ENCODE measurements at places on chromosomes 7 and 10. TPM values are rescaled to one million over a fixed set of nuclear protein-coding genes. Genes with fewer than 3 reads are reported as not detected.

Gene SFTPD
- total RNA-seq = not detected

Gene MYL10
- total RNA-seq = not detected

Gene TRPV6
- total RNA-seq = not detected

Gene KCP
- 0.43 TPM for total RNA-seq

GRCh38 chr10:46097576-46098317, 51.7 kb upstream of the MSMB start:
- DNase-seq = no peak

GRCh38 chr10:60340973-60341372, 48.7 kb downstream of the ANK3 start:
- no peak for DNase-seq

GRCh38 chr7:79401254-79401653, 52.2 kb downstream of the MAGI2 start:
- no peak for DNase-seq

GRCh38 chr10:99537989-99538917, 5.5 kb downstream of the NKX2-3 start:
- DNase-seq = no peak

- peak; percentile 34 for DNase-seq
These were observed 95.5 kb downstream of the CELF2 start for GRCh38 chr10:11113156-11113555.

GRCh38 chr10:20088061-20088701, 271.9 kb downstream of the PLXDC2 start:
- DNase-seq = no peak

- DNase-seq = no peak
These were observed 53.4 kb downstream of the TSPAN15 start for GRCh38 chr10:69504576-69505250.

- no peak for DNase-seq
These were observed at the start of gene MMP21 for GRCh38 chr10:125775491-125776106. MMP21 (minus strand) TSS chr10:125775821; CDS start chr10:125775821, 0 bp downstream.
